ENCODE measurements at places on chromosomes 3 and 15.

DNA sequence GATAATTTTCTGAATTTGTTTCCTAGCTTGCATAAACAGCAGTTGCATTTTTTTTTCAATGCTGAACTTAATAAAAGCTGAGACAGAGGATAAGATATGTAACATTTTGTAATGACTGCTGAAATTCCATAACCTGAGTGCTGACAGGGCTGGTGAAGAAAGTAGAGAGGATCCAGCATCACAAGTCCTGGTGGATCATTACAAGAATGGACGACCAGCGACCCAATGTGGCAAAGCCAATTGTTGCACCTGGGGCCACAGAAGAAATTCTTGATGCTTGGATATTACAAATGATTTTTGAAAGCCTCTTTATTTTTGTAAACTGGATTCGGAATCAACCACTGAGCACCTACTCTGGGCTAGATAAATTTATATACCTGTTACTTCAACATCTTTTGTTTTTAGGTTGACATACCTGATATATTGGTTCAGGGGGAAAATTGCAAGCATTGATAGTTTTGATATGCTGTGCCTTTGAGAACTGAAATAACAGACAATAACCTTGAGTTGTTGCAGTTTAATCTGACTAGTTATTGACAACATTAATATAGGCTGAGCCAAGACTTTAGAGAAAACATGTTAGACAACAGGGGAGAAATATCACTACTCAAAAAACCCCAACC lies 3.9 kb upstream of the ACTL6A start:
- DNase-seq: peak; percentile 56

- peak; percentile 15 for DNase-seq
These were observed 721 bp downstream of the P2RY1 start for GRCh38 chr3:152835601-152836102.

GRCh38 chr15:101187820-101188636 lies 63.8 kb downstream of the CHSY1 start:
- DNase-seq: no peak

- no peak for DNase-seq
These were observed 248.3 kb downstream of the SLCO3A1 start for GRCh38 chr15:92101708-92102394.

DNA sequence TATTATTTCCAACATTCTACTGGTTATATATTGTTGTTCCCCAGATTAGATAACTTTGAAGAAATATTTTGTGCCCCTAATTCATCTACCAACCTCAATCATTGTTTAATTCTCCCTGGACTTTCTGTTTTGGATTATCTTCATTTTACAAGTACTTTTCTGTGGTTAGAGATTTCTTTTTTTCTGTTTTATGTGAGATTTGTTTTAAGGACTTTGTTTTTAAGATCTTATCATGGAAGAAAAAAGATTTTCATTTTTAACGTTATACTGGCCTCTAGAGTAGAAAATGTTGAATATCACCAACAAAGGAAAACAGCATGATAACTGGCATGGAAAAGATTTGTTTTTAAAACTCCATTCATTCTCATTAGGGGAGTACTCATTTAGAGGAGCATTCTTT lies 210.9 kb upstream of the KCNMB2 start:
- DNase-seq: no peak

DNA sequence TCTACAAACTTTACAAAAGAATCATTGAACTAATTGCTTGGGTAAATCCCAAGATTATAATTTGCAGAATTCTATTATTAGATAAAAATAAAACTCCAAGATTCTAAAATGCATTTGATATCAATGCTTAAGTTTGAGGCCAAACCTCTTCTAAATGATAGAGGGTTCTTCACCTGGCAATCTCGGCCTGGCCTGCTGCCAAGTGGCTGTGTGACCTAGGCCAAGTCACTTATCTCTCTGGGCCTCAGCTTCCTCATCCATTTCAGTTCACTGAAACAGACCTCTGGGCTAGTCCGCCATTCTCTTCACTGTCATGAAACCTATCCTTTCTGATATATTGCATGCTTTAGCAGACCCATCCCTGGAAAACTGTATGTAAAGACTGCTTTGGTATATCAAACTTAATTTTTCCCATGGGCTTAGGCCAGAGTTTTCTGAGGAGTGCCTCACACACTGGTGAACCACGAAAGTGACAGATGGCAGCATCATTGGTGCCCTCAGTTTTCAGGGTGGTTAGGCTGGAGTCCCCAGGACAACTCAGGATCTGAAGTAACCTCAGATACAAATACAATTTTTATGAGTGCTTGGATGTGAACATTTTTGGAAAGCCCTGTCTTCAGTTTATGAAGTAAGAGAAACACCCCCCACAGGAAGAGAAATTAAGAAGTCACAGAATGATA lies 21.8 kb downstream of the NUDT16 start:
- DNase-seq: no peak
